ENCODE measurements at places on chromosomes 7 and 10.
A peak's percentile ranks its signal among the peaks of the same experiment; 100 is the strongest.

DNA sequence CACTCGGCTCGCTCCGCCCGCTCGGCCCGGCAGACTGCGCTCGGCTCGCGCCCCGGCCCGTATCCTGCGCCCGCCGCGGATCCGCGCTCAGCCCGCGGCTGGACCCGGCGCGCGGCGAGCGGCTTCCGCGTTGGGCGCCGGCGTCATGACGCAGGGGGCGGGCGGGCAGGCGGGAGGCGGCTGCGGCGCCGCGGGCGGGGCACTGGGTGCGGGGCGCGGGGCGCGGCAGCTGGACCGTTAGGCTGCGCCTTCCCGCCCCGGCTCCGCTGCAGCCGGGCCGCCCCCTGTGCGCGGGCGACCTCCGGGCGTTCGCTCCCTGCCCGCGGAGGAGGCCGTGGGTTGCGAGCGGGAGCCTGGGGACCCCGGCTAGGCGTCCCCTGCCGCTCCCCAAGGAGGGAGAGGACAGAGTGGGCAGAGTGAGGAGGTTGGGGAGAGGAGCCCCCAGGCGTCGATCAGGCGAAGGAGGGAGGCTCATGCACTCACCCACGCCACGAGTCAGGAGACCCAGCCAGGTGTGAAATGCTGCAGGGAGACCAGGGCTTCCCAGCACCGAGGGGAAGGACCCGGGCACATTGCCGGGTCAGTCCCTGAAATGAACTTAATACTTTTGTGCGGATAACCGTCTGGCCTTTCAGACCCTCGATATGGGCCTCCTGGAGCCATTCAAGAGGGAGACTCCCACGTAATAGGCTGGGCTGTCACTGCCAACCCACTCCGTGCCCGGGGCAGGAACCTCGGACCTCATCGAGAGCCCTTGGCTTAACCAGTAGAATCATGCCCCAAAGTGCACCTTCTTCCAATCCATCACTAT is at the start of gene PIP4K2A:
TSS of gene PIP4K2A (minus strand) at position 100 of the 811 bp plus-strand sequence. CDS start 252 bp downstream, outside the sequence.
- peak; percentile 73 for DNase-seq

DNA sequence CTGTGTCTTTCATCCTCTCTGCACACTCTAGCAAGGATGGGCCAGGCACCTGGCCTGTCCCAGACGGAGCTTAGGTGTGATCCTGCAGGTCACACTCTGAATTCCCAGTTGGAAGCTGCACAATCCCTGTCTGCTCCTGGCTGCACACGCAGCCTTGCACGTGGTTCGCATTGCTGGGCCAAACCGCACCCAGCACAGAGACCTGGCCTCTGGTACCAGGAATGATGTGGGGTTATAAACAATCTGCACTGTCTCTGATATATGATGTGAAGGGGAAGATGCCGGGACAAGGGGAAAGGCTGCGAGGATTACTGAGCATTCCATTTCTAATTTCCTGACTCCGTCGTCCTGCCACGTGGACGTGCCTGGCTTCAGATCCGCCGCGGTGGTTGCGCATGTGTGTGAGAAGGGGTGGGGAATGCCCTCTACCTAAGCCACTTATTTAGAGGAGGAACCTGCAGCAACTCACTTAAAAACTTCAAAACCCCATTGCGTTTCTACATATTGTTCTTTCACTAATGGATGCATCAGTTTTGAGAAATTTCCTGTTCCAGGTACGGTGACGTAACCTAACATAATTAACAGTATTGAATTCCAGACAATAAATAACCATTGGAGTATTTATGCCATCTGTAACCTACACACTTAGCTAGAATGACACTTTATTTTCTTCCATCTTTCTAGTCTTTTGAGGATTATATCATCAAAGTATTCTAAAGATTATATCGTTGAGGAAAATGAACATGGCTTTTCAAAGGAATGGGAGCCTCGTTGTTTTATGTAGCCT is 559.7 kb upstream of the MGMT start:
- no peak for DNase-seq

- no peak for DNase-seq
These were observed 167.4 kb downstream of the IMMP2L start for GRCh38 chr7:111394891-111395290.

DNA sequence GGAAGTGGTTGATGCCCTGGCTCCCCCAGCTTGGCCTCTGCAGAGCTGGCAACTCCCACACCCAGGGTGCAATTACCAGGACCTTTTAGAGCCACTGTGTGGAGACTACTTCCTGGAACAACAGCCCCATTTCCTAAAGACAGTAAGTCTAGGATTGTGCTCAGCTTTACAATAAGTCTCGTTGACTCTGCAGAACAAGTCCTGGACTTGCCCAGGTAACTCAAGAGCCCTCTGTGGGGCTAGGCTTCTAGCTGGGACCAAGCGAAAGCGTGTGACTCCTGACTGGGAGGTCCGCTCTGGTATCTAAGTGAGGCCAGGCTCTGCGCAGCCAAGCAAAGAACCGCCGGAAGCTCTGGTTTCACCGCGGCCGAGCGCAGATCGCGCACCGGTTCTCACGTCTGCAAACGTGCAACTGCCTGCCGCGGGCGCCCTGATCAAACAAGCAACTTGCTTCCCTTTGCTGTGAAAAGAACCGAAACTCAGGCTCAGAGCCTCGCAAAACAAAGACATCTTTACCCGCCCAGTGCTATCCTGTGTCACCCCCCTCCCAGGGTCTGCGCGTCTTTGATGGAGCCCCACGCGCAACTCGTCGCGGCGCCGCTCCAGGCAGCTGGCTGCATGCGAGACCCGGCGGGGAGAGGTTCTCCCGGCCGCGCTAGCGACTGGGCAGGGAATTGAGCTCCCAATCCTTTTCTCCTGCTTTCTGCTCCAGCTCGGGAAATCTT is 4.4 kb upstream of the PDLIM1 start:
- peak; percentile 77 for DNase-seq

DNA sequence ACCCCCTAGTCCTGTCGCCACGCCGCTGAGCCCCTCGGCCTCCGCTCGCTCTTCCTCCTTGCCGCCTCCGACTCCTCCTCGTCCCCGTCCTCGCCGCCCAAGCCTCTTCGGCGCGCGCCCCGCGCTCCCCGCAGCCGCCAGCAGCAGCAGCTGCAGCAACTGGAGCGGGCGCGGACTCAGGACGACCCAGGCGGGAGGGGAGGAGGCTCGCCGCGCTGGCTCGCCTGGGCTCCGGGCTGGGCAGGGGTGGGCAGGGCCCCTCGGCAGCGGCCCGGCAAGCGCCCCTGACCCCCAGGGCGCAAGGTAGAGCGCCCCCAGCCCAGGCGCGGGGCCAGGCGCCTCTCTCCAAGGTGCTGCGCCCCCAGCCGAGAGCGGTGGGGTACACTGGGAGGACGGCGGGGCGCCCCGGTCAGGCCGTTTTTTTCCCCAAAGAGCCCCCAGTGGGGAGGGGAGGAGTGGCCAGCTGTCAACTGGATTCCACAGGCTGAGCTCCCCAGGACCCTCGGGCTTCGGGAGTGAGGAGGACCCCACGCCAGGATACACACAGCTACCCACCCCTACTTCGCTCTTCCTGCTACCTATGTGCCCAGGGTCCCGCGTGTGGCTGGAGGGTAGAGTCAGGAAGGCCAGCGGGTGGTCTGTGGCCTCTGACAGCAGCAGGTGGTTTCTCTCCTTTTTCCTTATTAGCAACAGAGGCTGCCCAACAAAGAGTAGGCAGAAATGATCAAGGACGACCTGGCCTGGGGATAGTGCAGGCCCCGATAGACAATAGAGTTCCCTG is 903 bp upstream of the KCNMA1 start:
- no peak for DNase-seq

DNA sequence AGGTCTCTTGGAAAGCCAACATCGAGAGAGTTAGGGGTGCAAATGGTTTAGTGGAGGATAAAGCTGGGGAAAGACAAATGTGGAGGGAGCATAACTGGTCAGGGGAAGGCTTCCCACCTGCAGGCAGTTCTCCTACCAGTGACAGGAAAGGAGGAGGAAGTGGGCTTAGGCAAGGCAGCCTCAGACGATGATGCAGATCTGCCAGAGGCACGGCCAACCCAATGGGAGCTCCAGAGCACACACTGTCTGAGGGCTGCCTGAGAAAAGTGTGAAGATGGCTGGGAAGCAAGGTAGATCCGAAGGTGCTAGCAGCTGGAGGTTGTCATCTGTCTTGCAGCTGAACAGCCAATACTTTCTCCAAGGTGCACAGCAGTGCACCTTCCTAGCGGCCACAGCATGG is 178.8 kb downstream of the C7orf25 start:
- DNase-seq = no peak

- DNase-seq = no peak
These were observed 205.9 kb downstream of the MBL2 start for GRCh38 chr10:52566471-52567246.

GRCh38 chr10:89053555-89053954 is 63.0 kb downstream of the FAS start:
- no peak for DNase-seq

GRCh38 chr10:7301006-7301778 is 109.6 kb downstream of the SFMBT2 start:
- DNase-seq = no peak

DNA sequence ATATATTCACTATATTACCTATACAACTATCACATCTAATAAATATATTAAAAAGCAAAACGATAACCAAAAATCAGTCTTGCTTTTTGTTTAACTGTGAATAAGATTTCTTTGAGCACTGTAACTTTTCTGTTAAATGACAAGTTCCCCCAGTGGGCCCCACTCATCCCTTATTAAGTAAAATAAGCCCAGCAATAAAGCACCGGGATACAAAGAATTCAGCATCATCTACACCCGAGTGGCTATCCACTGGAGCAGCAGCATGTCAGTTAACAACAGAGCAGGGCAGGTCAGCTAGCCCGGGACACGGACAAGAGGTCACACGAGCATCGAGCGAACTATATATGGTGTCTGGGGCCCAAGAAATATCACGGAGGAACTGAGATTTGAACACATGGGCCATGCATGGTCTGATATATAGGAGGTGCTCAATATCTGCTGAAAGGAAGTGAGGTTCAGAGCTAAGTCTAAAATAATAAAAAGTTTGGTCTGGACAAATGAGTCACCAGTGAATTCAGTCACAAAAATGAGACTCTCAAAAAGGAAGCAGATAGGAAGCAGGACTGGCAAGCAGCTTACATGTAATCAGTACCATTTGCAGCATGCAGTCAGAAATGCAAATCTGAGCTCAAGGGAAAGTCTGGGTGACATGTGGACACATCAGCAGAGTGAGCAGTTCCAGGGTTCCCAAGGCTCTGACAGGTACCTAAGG is 4.1 kb downstream of the ERCC6 start:
- no peak for DNase-seq

DNA sequence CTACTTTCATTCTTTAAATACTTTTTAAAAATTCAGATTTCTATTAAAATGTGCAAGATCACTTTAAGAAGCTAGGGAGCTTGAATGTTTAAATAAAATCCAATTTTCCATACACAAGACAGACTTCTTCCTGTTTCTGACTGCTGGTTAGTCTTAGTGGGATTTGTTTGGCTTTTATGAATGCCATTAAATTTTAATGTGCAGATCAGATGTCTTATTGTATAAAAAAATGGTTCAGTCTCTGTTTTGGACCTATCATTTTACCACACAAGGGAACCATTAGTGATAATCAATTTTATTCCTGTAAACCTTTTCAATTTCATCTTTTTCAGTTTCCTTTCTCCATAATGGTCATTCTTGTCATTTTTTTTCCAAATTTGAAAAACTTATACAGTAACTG is 63.2 kb downstream of the VCL start:
- DNase-seq = no peak

DNA sequence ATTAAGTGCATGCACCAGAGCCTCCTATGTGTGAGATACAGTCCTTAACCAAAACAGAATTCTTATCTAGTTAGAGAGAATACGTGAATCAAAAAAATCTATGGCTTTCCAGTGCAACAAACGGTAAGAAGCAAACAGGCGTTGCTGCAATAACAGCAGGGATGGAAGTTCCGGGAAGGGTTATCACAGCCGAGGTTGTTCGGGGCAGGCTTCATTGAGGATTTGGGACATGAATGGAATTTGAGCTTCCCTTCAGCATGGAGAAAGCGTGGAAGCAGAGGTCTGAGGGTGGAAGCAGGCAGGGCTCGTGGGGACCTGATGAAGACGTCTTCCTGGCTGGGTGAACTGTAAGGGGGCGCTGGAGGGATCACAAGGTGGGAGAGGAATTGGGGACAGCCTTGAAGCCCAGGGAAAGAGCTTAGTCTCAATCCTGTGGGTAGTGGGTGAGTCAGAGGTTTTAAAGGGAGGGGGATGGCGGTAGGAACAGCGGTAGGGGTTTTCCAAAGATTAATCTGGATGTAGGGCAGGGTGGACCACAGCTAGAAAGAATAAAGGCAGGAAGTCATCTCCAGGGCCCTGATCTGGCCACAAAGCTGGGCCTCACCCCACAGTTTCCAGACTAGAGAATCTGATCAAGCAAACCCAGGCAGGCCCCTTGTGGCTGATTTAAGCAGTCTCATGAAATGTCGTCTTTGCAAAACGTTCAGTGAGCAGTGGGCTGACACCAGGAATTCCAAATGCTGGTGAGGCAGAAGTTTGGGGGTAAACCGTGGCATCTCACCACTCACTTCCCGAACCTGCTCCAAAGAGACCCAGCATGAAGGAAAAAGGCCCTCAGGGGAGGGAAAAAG is 65.1 kb downstream of the CALML3 start:
- no peak for DNase-seq

- DNase-seq = no peak
These were observed 15.6 kb upstream of the PLEKHS1 start for GRCh38 chr10:113735913-113736312.

DNA sequence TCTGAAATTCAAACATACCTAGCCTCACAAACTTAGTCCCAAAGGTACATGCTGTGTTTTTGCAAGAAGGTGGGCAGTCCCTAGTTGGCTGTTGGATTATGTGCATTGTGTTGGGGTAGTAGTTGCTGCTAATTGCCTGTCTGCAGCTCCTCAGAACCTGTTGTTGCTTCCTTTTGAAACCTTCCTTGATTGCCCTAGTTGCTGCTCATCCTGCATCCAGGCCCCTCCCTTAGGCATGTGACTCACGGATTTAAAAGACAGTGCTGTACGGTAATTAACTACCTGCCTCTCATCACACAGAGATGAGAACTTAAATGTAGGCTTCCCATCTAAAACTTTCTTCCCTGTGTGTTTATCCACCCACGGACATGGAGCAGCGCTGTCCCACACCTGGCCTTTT is 67.7 kb downstream of the BMPR1A start:
- no peak for DNase-seq

GRCh38 chr10:89959433-89960110 is 258.2 kb downstream of the KIF20B start:
- no peak for DNase-seq

GRCh38 chr7:104414216-104414615 is 85.8 kb downstream of the LHFPL3 start:
- no peak for DNase-seq

- DNase-seq = no peak
These were observed 203.4 kb upstream of the GPR26 start for GRCh38 chr10:123462756-123463155.
